ENCODE measurements at places on chromosomes 7 and 10. TPM values are rescaled to one million over a fixed set of nuclear protein-coding genes. Genes with fewer than 3 reads are reported as not detected.

- DNase-seq: no peak
Measured at GRCh38 chr10:67864607-67865371, 19.7 kb upstream of the SIRT1 start.

The ALOX5 gene
- 139 TPM for total RNA-seq

GRCh38 chr10:67976292-67977245 is 92.1 kb downstream of the SIRT1 start:
- no peak for DNase-seq

GRCh38 chr10:50968386-50969091 is 83.1 kb upstream of the A1CF start:
- no peak for DNase-seq

The PPP1R3C gene
- total RNA-seq: not detected

The GIMAP7 gene
- not detected for total RNA-seq

The GSAP gene
- 0.55 TPM for total RNA-seq

DNA sequence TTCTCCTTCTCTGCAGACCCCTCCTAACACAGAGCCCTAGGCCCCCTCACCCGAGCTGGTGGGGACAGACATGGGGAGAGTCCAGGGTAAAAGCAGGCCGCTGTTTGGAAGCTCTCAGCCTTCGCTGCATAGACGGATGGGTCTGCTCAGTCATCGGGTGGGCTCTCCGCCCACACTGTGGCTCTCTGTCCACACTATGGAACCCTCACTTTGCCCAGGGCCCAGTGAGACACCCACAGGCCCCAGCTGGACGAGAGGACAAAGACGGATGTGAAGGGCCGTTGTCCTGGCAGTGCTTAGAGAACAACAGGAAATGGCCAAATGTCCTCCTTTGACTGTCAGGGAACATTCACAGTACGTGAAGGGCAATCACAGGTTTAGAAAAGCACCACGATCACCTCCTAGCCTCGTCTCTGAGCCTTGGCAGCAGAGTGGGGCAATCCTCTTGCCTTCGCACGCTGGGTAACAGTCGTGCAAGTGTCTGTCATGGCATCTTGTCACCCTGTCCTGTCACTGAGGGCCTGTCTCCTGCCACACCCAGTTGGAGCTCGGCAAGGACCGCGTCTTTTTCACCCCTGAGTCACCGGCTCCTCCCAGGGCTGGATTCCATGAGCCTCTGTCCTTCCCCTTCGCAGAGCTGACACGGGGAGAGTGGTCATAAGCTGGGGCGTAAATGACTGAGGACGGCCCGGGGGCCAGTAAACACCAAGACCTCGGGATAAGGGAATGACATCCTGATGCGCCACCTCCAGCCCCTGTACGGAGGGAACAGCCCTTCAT is 80.6 kb downstream of the PRKAG2 start:
- DNase-seq: no peak

DNA sequence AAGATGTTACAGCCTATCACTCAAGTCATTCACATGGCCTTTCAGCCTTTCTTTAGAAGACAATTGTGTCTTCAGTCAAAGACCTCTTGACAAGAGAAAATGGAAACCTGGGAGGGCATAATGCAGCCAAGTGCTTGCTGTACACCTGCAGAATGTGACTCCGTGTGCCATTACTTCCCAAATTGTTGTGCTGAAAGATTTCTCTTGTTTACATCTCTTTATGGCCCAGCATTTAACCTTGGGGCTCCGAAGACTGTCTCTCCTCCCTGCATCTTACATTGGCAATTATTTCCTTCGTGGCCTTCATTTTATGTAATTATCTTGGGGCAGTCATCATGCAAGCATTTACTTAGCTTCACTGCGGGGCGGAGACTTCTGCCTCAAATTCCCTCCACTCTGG is 287.0 kb downstream of the TCF7L2 start:
- DNase-seq: no peak

GRCh38 chr7:130944997-130945396 is 211.0 kb upstream of the KLF14 start:
- no peak for DNase-seq

DNA sequence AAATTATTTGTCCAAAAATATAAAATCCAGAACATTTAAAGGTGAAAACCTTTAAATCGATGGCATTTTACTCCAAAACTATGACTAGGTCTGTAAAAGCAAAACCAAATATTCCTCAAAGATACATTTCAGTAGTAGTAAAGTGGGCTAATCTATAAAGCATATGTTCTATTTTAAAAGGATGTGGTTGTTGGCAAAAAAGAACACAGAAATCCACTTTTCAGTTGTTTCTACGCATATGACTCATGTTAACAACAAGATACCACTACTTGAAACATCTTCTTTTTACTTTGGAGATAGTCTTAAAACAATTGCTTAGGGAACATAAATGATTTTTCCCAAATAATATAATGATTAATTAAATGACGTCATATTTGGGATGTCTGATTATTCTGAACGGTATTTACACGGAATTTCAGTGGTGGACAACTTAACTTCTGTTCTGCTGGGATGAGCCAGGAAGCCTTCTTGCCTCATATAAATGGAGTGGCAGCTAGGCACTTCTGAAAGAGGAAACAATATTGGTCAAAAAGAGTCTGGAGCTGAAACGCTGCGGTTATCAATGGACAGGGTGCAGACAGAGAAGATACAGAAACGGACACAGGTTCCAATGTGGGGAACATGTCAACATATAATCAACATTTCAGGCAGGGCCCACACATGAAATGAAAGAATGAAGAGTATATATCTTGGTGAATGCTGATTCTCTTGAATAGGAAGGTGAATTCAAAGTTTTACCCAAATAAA is 78.5 kb downstream of the ETV1 start:
- DNase-seq: no peak

Measured in OCI-LY7 (cell line).